ENCODE measurements at places on chromosomes 1 and 21. TPM values are rescaled to one million over a fixed set of nuclear protein-coding genes. Genes with fewer than 3 reads are reported as not detected.

Gene DPYD
- total RNA-seq = 15.1 TPM

Gene OR2L5
- not detected for total RNA-seq

Gene TRIM67
- not detected for total RNA-seq

Gene KANK4
- total RNA-seq = 0.88 TPM

Gene CELA2B
- total RNA-seq = not detected

Gene CLCA1
- total RNA-seq = not detected

Gene S100A4
- 215 TPM for total RNA-seq

Gene FAM229A
- total RNA-seq = 20.1 TPM

Gene PPP2R5A
- 49.7 TPM for total RNA-seq

Gene AADACL3
- 6.4 TPM for total RNA-seq

Gene TLCD4
- 9.0 TPM for total RNA-seq

Gene CD1E
- 6.1 TPM for total RNA-seq

Gene ANGPTL1
- total RNA-seq = 26.2 TPM

Gene OR2M3
- total RNA-seq = not detected

Gene SLC16A4
- 0.21 TPM for total RNA-seq

Gene PRAMEF1
- not detected for total RNA-seq

Gene FCRL4
- total RNA-seq = not detected

Gene OR2AK2
- not detected for total RNA-seq

Gene OR2G6
- total RNA-seq = not detected

Gene ACOT7
- total RNA-seq = 23.9 TPM

Gene KLHDC8A
- not detected for total RNA-seq

Gene OLFM3
- not detected for total RNA-seq

Gene LDLRAD1
- not detected for total RNA-seq

Gene RORC
- 33.6 TPM for total RNA-seq

Gene PRELP
- total RNA-seq = 65.0 TPM

Gene FGR
- 5.1 TPM for total RNA-seq

Gene FMO1
- 0.53 TPM for total RNA-seq

Gene C1orf74
- total RNA-seq = 2.3 TPM

Gene FAM43B
- 0.15 TPM for total RNA-seq

Gene COL16A1
- total RNA-seq = 79.7 TPM

Gene STIL
- total RNA-seq = 6.7 TPM

Gene PLD5
- 0.25 TPM for total RNA-seq

Gene DBT
- 8.3 TPM for total RNA-seq

Gene ARHGEF10L
- 122 TPM for total RNA-seq

Gene MIXL1
- total RNA-seq = not detected

Gene PLCH2
- 83.2 TPM for total RNA-seq

Gene DDR2
- 18.0 TPM for total RNA-seq

Gene COL11A1
- 3.1 TPM for total RNA-seq

Gene ST6GALNAC5
- 4.3 TPM for total RNA-seq

Gene FAM163A
- total RNA-seq = not detected

Gene NBPF9
- 5.5 TPM for total RNA-seq

Gene APOBEC4
- total RNA-seq = not detected

Gene DYRK3
- 3.7 TPM for total RNA-seq

Gene TCHHL1
- total RNA-seq = not detected

Gene TMEM79
- total RNA-seq = 96.9 TPM

Gene ZBTB21
- total RNA-seq = 29.9 TPM

Gene WNT9A
- total RNA-seq = 0.72 TPM

Gene PTPRC
- total RNA-seq = 8.3 TPM

Gene SLAMF9
- total RNA-seq = not detected

Gene MEX3A
- total RNA-seq = 0.69 TPM

Gene SMYD3
- 10.9 TPM for total RNA-seq

Measured in lower leg skin (tissue), 4 donors.